NCI-H2029 treated with DMSO at 0.1 percent for 48 hours (cell line): ENCODE measurements at places on chromosomes 5 and 9.

DNA sequence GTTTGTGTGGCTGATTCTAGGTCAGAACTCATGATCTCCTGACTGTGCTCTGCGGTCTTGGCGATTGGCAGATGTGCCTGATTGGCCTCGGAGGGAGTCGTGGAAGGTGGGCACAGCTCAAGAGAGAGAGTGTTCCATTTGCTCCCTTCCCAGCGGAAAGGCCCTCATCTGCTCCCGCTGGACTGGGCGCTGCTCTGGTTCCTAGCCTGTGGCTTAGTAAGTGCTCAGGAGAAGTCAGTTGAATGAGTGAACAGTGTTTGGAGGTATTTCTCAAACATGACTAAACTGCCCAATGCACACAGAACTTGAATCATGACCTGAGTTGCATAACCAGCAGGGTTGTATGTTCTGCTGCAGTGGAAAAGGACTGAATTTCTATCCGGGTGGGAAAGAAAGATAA lies 120.2 kb upstream of the PITX1 start:
- no peak for DNase-seq

DNA sequence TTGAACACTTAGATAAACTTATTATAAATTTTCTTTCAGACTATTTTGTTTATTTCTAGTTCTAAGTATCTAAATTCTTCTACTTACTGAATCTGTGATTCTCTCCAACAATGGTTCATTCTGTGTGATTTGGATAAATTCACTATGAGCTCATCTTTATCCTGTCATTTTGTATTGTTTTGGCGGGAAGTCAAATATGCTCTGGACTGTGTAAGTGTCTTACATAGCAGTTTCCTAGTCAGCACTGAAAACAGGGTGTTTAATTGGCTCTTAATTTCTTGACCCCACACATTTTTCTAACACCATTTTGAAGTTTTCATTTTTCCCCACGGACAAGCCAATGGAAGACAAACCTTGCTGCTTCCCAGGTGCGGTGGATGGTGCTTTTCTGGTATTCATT lies 207.0 kb upstream of the ACO1 start:
- no peak for DNase-seq

GRCh38 chr5:115657125-115657880 lies 31.5 kb upstream of the TMED7 start:
- no peak for DNase-seq

DNA sequence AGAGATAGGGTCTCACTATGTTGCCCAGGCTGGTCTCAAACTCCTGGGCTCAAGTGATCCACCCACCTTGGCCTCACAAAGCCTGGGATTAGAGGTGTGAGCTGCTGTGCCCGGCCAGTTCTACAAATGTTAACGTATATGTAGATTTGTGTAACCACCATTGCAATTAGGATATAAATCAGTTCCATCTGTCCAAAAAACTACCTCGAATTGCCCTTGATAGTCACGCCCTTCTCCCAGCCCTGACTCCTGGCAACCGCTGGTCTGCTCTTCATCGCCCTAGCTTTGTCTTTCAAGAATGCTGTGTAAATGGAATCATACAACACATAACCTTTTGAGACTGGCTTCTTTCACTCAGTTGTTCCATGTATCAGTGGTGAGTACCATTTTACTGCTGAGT lies 46.1 kb upstream of the PPARGC1B start:
- no peak for DNase-seq

- no peak for DNase-seq
Measured at GRCh38 chr5:113614191-113614590, 100.7 kb downstream of the YTHDC2 start.

DNA sequence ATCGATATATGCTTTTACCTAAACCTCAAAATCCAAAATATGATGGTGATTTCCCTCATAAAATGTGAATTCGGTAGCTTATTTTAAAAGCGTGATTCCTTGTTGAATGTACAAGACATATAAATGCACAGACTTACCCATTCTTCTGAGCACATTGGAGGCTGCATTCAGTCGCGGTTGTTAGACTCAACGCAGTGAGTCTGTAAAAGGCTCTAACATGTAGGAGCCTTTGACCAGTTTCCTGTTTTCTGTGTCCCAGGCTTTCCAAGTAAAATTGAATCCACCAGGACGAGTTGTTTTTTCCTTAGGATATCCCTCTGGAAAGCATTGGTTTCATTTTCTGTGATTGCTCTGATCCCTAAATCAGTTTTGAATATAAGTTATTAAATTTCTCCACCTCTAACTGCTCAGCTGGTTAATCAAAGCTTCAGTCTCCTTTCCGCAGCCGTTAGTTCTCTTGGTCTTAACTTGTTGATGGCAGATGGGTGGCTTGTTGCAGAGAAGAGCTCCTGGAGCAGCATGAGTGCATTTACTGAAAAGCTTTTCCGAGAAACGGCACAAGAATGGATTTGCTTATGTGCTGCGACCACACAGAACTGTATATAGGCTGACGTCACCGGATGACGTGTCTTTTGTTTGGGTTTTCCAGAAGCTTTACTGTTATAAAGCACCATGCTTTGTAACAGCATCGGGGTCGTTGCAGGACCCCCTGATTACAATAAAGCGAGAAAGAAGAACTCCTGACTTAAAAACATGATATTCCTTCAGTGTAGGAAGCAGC lies at the start of gene LRRTM2:
TSS of gene LRRTM2 (minus strand) at position 565 of the 781 bp plus-strand sequence. CDS start at position 141, 424 bp downstream.
- DNase-seq = no peak

DNA sequence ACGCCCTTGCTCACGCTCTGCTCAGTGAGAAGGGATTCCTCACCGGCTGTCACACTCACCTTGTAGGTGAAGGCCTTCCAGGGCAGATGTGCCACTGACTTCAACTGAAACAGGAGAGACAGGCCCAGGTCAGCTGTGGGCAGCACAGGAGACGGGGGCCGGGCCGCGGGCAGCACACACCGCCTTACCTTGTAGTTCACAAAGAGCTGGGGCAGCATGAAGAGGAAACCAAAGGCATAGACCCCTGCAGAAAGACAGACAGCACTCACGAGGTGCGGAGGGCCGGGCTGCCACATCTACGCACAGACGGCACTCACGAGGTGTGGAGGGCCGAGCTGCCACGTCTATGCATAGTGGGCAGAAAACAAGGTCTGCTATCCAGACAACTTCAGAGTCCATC lies 23.3 kb downstream of the CLPTM1L start:
- no peak for DNase-seq

GRCh38 chr9:36898431-36899020 lies 135.5 kb downstream of the PAX5 start:
- DNase-seq = no peak

GRCh38 chr5:10527281-10527950 lies 36.5 kb upstream of the ANKRD33B start:
- DNase-seq = no peak

DNA sequence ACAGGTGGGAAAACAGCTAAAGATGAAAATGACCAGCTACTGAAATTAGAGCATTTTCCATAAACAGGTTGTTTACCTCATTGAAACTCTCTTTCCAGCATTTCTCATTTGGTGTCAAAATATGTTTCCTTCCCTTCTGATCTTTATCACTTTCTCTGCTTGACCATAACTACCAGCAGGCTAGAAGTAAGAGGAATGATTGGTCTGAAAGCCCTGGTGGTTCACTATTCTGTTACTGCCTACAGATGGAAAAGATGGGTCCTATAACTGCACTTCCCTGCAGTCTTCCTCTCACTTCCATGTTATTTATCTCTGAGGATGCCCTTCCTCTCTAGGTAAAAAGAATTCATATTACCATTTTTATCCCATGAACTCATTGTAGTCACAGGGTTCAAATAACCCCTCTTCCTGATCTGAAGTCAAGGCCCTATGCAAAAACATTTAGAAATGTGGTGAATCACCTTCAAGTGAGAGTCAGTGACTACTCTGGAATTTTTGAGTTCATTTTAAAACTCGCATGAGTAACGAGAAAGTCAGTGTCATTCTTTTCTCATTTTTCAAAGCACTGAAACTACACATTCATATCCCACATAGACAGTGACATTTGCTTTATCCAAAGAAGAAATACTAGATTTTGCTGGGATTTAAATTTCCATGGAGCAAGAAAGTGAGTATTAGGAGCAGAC lies 51.7 kb downstream of the ZNF474 start:
- no peak for DNase-seq

DNA sequence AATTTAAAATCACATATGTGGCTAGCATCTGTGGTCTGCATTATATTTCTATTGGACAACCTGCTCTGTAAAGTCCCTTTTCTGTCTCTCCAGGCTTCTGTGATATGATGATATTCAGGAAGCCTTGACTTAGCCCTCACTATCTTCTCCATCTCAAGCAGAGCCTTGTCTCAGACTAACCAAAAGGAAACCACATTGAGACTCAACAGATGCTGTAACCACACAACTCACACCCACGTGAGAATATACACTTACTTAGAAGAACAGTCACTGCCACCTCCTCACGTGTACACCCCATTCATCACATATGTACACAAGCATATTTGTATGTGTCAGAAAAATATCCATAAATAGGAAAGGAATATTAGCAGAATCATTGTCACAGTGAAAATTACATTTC lies 33.6 kb downstream of the HTR4 start:
- no peak for DNase-seq

DNA sequence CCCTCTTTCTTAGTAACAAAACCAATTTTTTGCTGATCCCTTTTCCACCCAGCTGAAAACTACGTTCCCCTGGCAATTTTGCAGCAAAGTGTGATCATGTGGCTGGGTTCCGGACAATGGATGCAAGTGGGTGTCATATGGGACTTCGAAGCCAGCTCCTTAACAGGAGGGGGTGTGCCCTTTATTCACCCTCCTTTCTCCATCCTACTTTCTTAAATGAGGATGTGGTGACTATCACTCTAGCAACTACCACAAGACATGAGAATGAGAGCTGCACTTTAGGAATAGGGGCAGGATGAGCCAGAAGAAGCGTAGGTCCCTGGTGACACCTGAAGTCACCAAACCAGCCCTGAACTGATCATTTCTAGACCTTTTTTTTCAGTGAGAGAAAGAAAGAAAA lies 58.9 kb downstream of the IRF1 start:
- no peak for DNase-seq

DNA sequence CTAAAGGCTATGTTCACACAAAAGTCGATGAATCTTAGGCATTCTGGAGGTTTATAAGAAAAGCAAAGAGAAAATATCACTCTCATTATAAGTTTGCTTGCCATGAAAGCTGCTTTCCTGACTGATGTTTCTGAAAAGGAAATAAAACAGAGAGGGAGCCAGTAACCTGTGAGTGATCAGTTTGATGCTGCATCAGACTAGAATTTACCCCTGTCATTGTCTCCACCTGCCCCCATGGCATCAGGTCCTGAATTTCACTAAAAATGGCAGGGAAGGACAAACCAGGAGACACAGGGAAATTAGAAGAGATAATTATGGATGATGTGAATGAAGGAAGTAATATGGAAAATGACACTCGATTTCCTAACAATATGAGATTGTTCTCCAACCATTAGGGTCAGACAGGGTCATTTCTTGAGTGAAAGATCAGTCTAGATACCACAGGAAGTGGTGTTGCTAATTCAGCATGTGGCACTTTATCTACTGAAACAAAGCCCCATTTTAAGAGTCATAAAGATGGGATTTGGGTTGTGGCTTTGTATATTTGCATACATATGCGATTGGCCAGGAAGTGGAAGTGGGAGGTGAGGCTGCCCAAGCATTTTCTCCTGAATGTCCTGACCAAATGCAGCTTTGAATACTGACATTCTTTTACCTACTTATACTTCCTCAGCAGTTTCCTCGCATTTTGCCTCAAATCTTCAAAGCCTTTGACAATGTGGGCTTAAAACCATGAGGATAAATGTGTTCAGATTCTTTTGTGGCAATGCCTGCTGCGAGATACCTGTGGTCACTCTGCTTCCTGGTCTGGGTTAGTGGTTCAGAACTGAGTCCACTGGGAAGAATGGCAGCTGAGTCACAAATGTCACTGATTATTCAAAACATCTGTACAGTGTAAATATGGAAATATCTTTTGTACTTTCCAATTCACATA lies 29.7 kb downstream of the MEGF10 start:
- DNase-seq = no peak

DNA sequence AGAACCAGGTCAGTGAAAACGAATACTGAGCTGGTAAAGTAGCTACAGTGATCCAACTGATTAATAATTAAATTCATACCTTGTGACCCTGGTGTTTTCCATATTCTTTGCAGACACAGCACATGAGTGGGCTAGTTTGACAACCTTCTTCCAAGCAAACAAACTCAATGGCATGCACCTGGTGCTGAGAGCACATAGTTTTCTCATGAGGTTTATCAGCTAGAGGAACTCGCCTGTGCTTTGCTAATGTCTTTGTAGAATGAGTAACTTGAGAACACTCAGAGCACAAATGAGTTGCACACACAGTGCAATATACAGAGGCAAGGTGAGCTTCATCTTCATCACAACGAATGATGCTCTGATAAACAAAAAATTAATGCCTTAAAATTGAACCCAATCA lies 12.6 kb downstream of the TRIM23 start:
- peak; percentile 71 for DNase-seq

- DNase-seq = no peak
Measured at GRCh38 chr5:172007175-172008110, 1.0 kb upstream of the FBXW11 start.

GRCh38 chr5:95801961-95802360 lies 20.6 kb downstream of the GLRX start:
- no peak for DNase-seq

GRCh38 chr5:141492168-141492885 lies 3.4 kb downstream of the PCDHGC5 start:
- DNase-seq = no peak

GRCh38 chr5:7991125-7991821 lies 122.3 kb downstream of the MTRR start:
- DNase-seq = no peak

DNA sequence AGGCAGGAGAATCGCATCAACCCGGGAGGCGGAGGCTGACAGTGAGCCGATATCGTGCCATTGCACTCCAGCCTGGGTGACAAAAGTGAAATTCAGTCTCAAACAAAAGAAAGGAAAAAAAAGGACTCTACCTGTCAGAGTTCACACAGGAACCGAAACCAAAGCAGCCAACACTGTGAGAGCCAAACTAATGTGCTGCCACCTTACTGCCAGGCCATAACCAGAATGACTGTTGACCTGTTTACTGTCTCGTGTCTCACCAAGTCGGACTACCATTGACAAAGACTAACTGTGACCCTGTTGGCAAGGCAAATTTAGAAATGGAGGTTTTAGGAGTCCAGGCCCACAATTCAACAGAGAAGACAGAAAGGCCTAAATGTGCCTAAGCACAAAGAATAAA lies 112.4 kb downstream of the ANXA2R start:
- DNase-seq = no peak

- DNase-seq = no peak
Measured at GRCh38 chr9:87334366-87334765, 163.3 kb upstream of the DAPK1 start.

GRCh38 chr5:154754460-154755360 lies 467 bp upstream of the LARP1 start:
- peak; percentile 94 for DNase-seq

DNA sequence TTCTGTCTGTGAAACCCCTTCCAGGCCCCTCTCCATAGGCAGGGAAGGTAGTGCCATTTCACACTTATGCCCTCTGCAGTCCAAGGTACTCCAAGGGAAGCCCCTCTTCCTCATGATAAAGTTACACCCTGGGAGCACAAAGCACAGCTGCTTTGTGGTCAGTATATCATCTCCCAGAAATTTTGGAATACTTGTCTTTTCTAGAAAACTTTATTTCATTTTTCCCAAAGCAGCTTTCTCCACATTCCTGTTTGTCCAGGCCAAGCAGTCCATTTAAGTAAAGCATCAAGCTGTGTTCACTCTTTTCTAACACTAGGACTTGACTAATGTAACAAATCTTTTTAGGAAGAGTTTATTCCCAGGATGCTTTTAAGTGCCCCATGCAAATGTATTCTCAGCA lies 371.8 kb upstream of the RGMB start:
- no peak for DNase-seq
